GM19239 (cell line): ENCODE measurements at places on chromosomes 3 and 15.

DNA sequence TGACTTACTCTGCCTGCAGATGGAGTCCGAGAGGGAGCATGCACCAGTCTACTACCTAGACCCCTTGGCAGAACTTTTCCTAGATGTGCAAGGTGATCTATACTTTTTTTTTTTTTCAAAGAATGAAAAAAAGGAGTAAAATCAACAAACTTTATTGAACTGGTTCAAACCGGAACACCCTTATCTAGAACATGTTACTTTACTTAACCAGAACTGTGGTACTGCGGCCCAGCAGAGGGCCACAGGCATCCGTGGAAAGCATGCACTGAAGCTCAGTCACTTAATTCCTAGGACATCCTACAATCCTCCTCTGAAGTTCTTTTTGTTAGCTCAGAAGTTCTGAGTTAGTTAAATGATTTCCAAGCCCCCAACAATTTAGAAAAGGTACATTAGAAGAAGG is 21.6 kb downstream of the CHAC1 start:
- DNase-seq, result no peak

DNA sequence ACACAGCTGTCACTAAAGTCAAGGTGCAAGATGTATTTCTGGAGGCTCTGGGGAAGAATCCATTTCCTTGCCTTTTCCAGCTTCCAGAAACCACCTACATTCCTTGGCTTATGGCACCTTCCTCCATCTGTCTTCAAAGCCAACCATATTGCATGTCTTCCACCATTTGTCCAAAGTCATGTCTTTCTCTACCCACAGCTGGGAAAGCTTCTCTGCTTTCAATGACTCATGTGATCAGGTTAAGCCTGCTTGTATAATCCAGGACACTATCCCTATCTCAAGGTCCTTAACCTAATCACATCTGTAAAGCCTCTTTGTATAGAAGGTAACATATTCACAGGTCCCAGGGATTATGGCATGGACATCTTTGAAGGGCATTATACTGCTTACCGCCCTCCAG is 14.2 kb downstream of the ARHGAP31 start:
- no peak for DNase-seq

- DNase-seq, result no peak
These were observed 65.6 kb upstream of the MYZAP start for GRCh38 chr15:57526076-57526475.

GRCh38 chr3:146540236-146540635 is 4.2 kb downstream of the PLSCR1 start:
- DNase-seq, result no peak

DNA sequence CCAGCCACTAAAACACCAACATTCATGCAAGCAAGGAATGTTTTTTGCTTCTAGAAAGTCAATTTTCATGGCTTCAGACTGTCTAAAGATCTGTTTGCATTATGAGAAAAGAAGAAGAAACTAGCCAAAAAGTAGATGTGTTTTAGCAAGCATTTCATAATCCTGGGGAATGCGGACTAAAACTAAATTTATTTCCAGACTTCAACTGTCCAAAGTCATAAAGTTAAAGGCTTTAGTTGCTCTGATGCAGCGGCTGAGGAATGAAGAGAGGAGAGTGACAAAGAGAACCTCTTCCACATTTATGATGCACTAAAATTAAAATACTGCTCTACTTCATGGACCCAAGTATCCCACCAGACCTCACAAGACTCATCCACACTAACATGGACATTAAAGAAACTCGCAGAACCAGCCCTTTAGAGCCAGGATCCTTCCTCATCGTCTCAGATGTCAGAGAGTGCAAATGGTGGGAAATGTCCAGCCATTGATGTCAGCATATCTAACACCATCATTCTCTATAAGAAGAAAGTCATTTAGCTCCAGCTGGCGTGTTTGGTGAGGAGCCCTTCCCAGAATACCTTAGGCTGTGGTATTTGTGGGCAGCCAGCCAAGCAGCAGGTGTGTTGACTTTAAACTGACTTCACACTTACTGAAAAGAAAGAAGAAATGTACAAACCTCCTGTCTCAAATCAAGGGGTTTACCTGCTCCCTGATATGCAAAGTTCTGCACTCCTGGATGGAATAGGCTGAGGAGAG is 17.4 kb downstream of the FYCO1 start:
- no peak for DNase-seq

- DNase-seq, result no peak
These were observed 22.3 kb downstream of the CMTM7 start for GRCh38 chr3:32413845-32414521.

DNA sequence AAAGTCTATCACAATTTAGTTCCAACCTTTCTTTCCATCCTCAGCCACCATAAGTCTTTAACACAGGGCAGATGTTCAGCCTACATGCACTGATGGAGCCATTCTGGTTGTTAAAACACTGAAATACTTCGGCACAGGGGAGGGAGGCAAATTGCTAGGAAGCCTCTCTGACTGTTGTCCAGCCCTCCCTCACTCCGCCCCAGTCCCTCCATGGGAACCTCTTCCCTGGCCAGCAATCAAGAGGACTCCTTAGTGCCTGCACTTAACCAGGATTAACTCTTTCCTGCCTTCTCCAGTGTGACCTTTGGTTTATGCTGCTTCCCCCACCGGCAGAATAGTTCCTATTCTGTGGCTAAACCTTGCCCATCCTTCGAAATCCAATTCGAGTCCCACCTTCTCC is 47.0 kb upstream of the USP3 start:
- DNase-seq, result no peak

GRCh38 chr15:88828791-88829190 is 25.6 kb downstream of the ACAN start:
- DNase-seq, result no peak

DNA sequence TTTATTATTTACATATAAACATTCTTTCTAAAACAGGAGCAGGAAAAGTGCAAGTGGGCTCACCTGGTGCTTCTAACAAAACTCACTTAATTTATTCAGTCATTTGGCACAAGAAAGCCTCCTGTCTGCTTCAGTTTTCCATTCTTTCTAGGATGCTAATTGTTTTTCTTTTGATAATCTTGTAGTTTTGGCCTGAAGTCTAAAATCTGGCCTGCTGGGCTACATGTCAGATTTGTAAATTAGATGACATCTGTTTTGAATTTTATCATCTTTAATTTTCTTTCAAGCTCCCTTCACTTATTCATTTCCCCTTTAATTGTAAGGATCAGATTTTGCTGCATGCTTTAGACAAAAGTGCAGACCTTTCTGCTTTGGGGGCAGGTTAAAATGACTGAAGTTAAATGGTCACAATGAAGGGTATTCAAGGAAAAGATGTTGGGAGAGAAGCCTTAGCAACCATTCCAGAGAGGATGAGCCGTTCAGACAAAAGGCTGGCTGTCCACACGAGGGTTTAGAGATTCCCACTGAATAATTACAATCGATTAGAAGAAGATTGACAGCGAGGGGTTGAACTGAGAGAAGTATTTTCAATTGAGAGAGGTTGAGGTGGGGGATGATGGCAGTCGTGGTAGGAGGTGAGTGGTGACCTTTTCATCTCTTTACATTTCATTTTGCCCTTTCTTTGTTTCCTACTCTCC is 59.9 kb upstream of the PTX3 start:
- DNase-seq, result no peak

DNA sequence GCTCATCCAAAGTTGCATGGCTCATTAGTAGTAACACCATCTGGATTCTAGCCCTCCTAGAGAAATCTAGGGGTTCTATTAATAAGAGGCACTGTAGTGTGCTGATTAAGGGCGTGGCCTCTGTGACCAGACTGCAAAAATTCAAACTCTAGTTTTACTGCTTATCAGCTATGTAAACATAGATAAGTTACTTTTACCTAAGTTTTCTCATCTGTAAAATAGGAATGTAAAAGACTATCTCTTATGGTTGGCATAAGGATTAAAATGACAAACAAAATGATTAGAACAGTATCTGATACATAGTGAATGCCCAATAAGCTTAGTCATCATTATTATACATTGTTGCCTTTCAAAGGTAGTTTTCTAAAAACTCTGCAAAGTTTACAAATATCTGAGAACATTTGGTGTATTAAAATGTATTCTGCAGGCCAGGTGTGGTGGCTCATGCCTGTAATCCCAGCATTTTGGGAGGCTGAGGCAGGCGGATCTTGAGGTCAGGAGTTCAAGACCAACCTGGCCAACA is 4.5 kb downstream of the PTX3 start:
- no peak for DNase-seq

DNA sequence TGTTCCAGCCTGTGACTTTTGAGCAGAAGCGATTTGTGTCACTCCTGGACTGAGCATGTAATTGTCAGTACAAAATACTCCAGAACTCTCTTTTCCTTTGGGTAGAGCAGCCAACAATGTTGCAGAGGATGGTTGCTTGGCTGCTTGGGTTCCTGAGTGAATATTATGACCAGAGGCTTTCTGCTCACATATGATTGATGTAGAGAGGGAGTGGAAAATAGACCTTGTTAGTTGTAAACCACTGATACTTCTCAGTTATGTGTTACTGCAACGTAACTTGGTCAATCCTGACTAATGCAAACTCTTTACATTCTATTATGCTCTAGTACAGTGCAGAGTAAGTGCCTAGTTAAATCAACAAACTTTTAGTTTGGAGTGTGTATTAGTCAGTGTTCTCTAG is 322.6 kb upstream of the KCNH8 start:
- DNase-seq, result no peak

DNA sequence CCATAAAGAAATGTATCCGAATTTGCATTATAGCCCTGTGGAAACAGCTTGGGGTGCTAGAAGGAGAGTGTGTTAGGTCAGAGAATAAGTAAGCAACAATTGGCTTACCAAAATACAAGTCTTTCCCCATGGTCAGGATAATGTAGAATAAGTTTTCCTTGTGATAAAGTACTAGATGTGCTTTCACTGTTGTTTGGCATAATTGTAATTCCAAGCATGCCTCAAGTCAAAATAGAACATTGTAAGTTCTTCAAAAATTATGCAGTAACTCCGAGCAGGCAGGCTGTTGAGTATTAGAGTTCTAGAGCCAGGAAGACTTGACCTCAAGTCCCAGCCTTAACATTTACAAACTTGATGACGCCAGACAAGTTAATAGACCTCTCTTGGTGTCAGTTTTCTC is 242.0 kb downstream of the TUSC7 start:
- no peak for DNase-seq

DNA sequence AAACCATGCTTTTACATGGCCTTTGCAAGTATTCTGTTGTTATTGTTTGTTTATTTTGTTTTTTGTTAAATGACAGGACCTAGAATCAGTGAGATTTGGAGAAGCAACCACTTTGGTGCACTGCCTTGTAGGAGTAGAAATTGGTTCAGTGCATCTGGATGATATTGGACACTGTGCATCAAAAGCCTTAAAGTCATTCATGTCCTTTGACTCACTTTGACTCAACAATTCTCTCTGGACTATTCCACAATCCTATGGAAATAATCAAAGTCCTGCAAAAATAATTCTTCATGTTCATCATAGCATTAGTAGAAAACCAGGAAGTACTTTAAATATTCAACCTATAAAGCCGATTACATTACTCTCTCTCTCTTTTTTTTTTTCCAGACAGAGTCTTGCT is 224.8 kb downstream of the ABHD5 start:
- no peak for DNase-seq

GRCh38 chr3:25235031-25235430 is 193.0 kb upstream of the RARB start:
- DNase-seq, result no peak

GRCh38 chr3:23067116-23067515 is 136.0 kb upstream of the UBE2E2 start:
- DNase-seq, result no peak

DNA sequence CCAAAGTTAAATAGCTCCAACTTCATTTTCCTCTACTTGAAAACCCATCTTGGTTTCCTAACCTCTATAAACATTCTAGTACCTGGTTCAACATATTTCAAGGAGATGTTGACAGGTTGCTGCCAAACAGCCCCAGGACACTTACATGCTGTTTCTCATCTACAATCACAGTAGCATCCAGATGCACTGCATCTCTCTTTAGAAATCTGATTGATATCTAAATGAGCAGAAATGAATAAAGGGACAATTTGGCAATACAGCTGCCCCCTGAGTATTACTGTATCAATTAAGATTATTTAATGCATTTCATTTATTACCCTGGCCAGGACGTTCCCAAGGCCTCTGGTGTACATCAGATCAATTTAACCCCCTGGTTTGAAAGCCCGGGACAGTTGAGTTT is 74.0 kb downstream of the SSR3 start:
- no peak for DNase-seq

DNA sequence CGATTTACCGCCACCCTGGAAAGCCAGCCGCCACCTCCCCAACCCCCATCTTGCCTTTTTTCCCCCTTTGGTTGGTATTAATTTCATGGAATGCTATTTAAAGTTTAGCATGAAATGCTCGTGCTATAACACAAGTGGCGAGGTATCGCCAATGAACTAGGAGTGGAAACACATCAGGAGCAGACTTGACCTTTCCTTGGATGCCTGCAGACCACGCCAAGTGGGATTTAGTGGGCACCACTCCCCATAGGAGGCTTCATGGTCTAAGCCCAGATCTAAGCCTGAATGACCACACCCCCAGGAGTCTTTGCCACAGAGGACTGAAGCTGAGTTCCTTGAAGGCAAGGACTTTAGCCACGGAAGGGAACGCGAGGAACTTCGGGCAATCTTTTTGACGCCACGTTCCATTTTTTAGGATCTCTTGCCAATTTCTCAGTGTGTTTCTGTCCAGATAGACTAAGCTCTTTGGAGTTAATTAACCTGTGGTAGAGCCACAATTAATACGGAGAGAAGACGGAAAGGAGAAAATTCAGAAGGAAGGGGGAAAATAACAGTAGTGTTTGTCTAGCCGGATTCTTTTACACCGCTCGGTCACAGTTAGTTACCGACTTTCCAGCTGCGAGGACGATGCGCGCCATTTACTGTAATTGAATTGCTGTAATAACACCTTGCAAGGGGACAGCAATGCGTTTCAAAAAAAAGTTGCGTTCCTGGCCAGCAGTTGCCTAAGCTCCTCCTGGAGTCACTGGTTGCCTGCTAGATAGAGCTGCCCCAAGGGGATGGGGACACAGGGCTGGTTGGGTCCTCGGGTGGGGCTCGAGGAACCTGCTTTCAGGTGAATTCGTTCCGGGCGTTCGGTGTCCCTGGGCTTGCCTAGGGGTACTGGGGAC is 37.1 kb downstream of the NR2F2 start:
- DNase-seq, result no peak

- DNase-seq, result no peak
These were observed 101.8 kb downstream of the NECTIN3 start for GRCh38 chr3:111173328-111173900.

GRCh38 chr15:85671156-85671555 is 123.6 kb downstream of the KLHL25 start:
- DNase-seq, result no peak

DNA sequence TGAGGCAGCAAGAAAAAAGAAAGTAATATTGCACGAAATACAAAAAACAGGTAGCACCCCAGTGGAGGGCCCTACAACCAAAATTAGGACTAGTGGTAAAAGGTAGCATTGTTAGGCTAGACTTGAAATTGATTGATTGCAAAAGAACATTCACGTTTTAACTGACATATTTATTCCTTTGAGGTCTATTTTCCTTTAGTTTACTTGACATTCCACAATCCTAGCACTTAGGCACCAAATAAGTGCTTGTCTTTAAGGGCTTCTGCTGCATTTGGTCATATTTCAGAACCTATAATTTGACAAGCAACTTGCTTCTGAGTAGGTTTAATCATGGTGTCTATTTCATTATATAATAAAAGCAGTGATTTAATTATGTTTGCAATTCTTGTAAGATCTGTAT is 642.7 kb upstream of the AGTR1 start:
- DNase-seq, result no peak

GRCh38 chr15:40594429-40594836 is 384 bp downstream of the KNL1 start:
- peak; percentile 19 for DNase-seq
